Renal pelvis (tissue), 12 donors: ENCODE measurements at places on chromosomes 3 and 15.

DNA sequence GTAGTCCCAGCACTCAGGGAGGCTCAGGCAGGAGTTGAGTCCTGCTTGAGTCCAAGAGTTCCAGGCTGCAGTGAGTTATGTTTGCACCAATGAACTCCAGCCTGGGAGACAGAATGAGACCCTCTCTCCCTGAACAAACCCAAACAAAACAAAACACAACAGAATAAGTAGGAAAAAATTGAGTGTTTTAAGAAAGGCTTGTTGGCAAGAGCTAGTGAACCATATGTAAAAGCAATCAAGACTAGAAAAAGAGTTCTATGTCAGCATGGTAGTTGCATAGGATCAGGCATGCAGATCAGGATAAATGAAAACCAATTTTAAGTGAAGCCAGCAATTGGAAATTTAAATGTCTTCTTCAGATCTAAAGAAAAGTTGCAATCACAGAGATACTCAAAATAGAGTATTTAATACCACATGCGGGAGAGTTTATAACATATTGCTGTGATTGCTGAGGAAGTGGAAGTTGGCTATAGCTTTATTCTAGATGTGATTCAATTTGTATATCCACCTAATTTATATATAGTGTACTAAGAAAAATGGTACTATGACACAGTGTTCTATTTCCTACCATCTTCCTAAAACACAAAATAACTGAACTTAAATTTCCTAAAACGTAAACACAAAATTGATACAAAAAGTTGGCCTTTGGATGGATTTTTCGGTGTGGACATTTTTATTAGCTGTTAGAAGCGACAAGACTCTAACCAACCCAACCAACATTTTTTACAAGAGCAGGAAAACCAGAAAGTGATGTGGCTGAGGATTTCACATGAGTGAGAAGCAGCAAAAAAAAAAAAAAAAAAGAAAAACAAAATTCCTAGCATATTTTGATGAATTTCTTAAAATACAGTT lies 101.9 kb upstream of the ROBO1 start:
- no peak for DNase-seq

DNA sequence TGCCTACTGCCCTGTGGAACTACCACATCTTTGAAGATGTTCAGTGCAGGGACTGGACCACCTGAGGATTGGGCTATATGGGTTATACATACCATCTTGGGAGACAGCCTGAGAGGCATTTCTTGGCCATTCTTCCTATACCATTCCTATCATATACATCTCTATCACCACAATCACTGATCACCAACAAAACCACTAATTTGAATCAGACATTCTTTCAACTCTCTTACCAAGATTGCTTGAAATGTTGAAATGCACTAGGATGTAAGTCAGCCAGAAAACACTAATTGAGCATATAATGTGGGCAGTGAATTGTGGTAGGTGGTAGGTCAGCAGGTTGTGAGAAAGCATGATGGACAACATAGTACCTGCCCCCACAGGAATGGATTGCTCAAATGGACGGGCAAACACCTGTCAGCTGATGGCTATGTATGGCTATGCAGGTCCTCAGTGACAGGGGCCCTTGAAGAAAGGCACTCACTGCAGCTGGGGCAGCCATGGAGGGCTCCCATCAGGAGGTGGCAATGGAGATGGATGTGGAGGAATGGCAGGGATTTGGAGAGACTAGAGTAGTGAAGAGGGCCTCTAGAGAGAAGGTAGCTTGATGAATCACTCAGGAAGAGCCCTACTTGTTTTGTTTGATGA lies 49.1 kb downstream of the AMOTL2 start:
- no peak for DNase-seq

DNA sequence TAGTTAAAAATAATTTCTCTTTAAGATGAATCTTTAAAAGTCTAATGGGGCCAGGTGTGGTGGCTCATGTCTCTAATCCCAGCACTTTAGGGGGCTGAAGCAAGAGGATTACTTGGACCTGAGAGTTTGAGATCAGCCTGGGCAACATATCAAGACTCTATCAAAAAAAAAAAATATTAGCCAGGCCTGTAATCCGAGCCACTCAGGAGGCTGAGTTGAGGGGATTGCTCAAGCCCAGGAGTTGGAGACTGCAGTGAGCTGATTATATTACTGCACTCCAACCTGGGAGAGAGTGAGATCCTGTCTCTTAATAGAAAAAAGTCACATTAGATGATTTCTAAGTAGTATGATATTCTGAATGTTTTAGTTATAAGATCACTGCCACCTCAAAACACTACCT lies 322.0 kb upstream of the MANF start:
- no peak for DNase-seq

DNA sequence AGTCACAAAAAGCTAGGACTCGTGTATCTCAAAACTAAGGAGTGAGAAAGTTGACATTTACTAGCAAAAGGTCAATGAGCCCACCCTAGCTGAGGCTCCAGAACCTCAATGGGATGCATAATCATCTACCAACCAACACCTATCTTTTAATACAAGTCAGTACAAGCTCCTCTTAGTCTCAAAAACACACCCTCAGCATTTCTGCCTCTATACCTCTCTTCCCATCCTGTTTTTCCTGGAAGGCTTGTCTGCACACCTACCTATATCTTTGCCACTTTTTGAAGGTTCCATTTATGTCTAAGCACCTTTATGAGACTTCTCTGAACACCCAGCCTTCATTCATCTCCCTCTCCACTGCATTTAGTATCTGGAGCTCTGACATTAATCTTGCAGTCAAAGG lies 10.0 kb downstream of the WWTR1 start:
- no peak for DNase-seq

DNA sequence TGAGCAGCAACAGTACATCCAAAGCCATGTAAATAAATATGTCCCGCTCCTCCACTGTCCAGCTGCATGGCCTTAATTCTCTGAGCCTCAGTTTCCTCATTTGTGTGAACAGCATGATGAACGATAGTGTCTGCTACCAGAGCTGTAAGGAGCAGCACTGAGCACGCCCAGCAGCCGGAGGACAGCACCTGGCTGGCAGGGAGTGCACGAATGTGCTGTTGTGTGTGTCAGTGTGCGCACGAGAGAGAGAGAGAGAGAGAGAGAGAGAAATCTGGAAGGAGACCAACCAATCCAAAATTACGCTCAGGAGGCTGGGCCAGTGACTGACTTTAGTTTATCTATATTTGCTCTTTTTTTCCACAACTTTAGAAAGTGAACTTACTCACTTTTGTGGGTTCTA lies 26.6 kb upstream of the PLXNA1 start:
- DNase-seq: no peak

- no peak for DNase-seq
Measured at GRCh38 chr3:122772827-122773226, 20.8 kb downstream of the HSPBAP1 start.

DNA sequence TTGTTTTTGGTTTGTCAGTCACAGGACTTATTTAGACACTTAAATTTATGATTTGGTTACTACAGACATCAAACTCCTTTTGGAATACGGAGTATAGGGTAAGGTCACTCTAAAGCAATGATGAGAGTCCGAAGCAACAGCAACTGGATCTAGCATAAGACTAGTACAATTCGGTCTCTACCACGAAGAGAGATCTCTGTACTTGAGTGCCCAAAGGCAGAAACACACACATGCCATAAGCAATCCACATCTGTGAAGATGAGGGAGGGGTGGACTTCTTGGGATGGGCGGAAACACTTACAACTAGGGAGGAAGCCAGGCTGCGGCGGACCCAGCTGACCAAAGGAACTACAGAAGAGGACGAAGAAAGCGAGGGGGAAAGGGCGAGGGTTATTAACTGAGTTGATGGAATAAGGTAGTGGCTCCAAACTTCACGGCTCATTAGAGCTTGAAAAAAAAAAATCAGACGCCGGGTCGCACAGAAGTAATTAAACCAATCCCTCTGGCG lies 595 bp downstream of the DPH6 start:
- DNase-seq: no peak

DNA sequence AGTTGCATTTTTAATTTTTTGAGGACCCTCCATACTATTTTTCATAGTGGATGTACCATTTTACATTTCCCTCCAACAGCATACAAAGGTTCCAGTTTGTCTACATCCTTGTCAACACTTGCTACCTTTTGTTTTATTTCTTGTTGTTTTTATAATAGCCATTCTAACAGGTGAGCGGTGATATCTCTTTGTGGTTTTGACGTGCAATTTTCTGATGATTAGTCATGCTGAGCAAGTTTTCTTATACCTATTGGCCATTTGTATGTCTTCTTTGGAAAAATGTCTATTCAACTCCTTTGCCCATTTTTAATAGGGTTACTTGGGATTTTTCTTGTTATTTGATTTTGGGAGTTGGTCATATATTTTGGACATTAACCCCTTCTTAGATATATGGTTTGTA lies 187.0 kb downstream of the CDIN1 start:
- DNase-seq: no peak

DNA sequence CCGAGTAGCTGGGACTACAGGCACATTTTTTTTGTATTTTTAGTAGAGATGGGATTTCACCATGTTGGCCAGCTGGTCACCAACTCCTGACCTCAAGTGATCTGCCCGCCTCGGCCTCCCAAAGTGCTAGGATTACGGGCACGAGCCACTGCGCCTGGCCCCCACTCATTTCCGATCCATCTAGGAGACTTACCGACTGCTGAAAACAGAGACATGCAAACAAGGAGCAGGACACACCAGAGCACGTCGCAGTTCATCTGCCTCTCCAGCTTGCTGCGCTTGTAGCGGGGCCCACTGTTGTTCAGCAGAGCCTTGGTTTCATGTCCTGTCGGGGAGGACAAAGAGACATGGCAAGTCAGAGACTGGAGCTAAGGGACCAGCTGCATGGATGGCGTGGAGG lies 137.4 kb downstream of the ATP10A start:
- DNase-seq: no peak

- no peak for DNase-seq
Measured at GRCh38 chr15:60551147-60551780, 72.3 kb upstream of the ICE2 start.

DNA sequence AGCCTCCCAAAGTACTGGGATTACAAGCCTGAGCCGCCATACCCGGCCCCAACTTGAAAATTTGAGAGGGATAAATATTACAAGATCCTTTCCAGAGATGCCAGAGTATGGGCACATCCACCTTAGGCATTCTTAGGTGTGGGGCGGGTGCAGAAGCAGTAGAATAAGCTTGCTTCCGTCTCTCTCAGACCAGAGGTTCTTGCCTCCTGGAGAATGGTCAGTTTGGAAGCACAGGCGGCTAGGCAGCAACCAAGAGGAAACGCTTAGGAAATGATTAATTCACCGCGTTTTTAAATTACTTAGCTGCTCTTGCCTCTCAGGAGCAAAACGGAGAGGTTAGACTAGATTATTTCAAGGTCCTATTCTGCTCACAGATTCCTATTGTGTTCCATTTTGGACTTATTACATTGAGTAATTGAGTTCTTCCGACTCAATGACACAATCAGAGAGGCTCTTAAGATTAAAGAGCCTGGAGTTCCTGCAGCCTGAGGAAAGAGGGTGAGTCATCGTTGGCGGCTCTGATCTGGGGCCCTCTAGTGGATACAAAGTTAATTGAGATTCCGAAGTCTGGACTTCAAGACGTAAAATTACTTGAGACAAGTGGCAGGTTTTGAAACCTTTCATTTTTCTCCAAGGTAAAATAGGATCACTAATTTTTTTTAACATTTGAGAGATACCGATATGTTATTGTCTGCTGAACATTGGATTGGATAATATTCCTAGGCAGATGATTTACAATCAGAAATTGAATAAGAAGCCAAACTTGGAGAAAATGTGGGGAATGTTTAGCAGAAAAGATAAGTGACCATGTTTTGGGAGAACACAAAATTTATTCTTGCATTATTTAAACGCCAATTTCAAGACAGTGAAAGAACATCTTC lies 5.8 kb upstream of the TOPAZ1 start:
- peak; percentile 71 for DNase-seq

- DNase-seq: no peak
Measured at GRCh38 chr3:46399557-46399956, 7.3 kb downstream of the CCR5AS start.

GRCh38 chr3:122890077-122890719 lies 95.3 kb downstream of the SLC49A4 start:
- peak; percentile 17 for DNase-seq

- DNase-seq: no peak
Measured at GRCh38 chr3:57053122-57053521, 7.3 kb upstream of the SPATA12 start.

DNA sequence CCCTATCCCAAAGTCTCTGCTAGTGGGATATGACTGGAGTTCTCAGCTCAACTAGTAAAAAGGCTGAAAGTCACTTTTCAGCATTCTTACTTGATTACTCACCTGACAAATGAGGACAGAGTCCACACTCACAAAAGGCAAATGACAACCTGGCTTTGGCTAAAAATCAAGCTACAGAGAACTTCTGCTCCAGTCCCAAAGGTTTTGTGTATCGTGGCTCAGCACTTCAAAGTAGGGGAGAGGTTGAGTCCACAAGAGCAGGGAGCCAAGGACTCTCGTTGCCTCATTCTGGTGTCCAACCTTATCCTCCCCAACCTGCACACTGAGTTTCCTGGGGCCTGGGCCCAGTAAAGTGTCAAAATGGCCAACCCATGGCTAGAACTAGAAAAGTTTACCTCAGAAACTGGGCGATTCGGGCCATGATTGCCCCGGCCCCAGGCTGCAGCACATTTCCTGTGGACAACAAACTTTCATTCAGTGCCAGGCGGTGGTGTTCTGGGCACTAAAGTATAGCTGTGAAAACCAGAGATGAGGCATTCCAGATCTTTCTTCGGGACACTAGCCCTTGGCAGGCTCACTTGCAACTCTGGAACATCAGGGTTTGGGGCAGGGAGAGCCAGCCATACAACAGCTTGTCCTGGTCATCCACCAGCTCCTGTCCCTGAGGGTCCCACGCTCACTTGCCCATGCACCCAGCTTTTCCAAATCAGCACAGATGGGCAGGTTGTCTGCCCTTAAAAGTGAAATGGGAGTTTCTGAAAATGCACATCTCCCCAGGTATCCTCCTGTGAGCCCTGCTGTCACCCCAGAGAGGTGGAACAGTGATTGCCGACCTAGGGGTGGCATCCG lies 3.1 kb downstream of the ACAA1 start:
- no peak for DNase-seq

GRCh38 chr3:85846940-85847339 lies 888.2 kb downstream of the CADM2 start:
- DNase-seq: no peak
